ENCODE measurements at places on chromosomes 16 and 17. TPM values are rescaled to one million over a fixed set of nuclear protein-coding genes. Genes with fewer than 3 reads are reported as not detected.

The SPNS3 gene
- total RNA-seq: 0.50 TPM

The COX11 gene
- 76.4 TPM for total RNA-seq

The TNFRSF17 gene
- not detected for total RNA-seq

The ZNF19 gene
- total RNA-seq: 8.9 TPM

The RUNDC3A gene
- total RNA-seq: 3.8 TPM

The NPIPB9 gene
- 4.5 TPM for total RNA-seq

The ATP2A3 gene
- 0.30 TPM for total RNA-seq

The CMTM1 gene
- total RNA-seq: 6.2 TPM

The ARL5C gene
- total RNA-seq: not detected

The FOXC2 gene
- total RNA-seq: 0.17 TPM

The EVPL gene
- total RNA-seq: 14.4 TPM

The TOP2A gene
- 2.1 TPM for total RNA-seq

The HCRT gene
- not detected for total RNA-seq

The TP53TG3 gene
- total RNA-seq: not detected

The CPPED1 gene
- 17.2 TPM for total RNA-seq

The PLA2G10 gene
- total RNA-seq: not detected

The PPP1R27 gene
- total RNA-seq: not detected

The RNF157 gene
- total RNA-seq: 3.6 TPM

The PDILT gene
- total RNA-seq: not detected

The CLEC19A gene
- total RNA-seq: not detected

The NHLRC4 gene
- 0.85 TPM for total RNA-seq

The CD300H gene
- total RNA-seq: not detected

The RTN4RL1 gene
- 0.35 TPM for total RNA-seq

The FKBP10 gene
- 40.8 TPM for total RNA-seq

The DOC2A gene
- total RNA-seq: not detected

The GAS2L2 gene
- not detected for total RNA-seq

The PDIA2 gene
- not detected for total RNA-seq

The OR3A3 gene
- total RNA-seq: not detected

The CCL3 gene
- total RNA-seq: not detected

The TPPP3 gene
- 0.10 TPM for total RNA-seq

The MILR1 gene
- total RNA-seq: 0.20 TPM

The SYNGR3 gene
- total RNA-seq: 2.0 TPM

Data from renal cortical epithelial cell (primary cell).